Activated CD4-positive, alpha-beta T cell treated with anti-CD3 and anti-CD28 coated beads, Interleukin-2, amount 50 U/mL, for 4 hours (primary cell): ENCODE measurements at places on chromosomes 4 and X.

GRCh38 chr4:157363360-157363759, 142.8 kb downstream of the GRIA2 start:
- DNase-seq: no peak

GRCh38 chr4:163473576-163473975, at the start of gene TKTL2:
TKTL2 (minus strand) TSS chr4:163473754; CDS start chr4:163473734, 20 bp downstream.
- no peak for DNase-seq

- no peak for DNase-seq
Observed at GRCh38 chr4:160580581-160580980, 1477.7 kb downstream of the RAPGEF2 start.

DNA sequence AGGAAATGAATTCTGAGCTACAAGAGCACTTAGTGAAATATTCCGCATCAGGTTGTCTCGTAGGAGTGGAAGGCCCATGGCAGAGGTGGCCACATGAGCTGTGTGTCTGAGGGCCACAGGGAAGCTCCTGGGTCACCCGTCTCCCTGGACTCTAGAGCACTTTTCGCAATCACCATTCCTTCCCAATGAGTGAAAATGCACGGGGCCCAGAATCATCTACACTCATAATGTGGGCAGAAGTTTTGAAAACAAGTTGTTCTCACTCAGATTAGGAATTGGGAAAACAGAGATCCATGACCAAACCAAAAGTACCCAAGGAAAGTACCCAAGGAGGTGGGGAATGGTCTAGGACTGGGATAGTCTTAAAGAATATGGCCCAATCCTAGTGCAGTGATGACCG, 94.4 kb downstream of the SCD5 start:
- DNase-seq: no peak

DNA sequence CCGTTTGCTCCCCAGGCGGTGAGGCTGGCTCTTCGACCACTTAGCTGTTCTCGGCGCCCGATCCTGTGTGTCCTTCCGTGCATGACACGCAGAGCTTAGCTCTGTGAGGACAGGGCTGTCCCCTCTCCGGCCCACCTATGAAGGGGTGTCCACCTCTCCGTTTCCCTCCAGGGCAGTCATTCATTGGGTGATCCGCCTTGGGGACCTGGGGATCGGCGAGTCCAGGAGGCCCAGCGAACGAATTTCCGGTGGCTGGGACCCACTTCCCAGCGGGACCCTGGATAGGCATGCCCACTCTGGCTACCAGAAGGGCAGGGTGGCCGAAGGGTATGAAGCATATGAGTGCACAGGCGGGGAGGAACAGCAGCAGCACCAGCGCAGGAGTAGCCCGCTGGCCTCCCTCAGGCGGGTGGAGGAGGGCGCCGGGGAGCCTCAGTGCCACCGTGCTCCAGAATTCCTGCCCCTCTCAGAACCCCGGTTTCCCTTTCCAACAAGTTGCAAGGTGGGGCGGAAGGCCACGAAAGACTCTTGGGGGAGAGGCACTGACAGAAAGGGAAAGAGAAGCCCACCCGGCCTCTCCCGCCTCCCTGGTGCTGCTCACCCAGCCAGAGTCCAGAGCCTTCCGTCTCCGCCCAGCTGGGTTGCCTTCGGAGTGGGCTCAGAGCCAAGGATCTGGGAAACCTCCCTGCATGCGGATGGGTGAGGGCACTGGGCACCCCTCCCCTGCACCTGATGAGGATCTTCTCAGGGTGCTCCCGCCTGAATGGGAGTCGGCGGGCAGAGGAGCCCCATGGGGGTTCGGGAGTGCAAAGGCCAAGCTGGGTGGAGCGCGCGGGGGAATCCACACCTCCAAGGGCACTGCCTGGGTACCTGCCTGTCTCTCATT, 8.6 kb downstream of the HMX1 start:
- DNase-seq: no peak

DNA sequence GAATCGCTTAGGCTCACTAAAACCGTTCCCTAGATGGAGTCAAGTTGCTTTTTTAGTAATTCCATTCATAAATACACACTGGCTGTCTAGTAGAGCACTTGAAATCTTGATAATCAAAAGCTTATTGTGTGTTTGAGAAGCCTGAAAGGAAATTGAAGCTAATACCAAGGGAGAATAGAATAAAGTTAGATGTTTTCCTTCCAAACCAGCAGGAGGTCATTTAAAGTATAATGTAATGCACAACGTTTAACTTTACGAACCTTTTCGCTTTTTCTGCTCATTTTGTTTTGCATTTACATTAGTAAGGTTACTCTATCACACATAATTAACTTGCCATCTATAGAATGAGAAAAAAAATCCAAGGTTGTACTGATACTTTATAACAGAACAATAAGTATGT, 440.9 kb downstream of the NKX6-1 start:
- no peak for DNase-seq

- DNase-seq: no peak
Observed at GRCh38 chrX:19743386-19743785, 144.0 kb downstream of the SH3KBP1 start.

- DNase-seq: no peak
Observed at GRCh38 chrX:143306991-143307937, 210.0 kb downstream of the SPANXN3 start.

DNA sequence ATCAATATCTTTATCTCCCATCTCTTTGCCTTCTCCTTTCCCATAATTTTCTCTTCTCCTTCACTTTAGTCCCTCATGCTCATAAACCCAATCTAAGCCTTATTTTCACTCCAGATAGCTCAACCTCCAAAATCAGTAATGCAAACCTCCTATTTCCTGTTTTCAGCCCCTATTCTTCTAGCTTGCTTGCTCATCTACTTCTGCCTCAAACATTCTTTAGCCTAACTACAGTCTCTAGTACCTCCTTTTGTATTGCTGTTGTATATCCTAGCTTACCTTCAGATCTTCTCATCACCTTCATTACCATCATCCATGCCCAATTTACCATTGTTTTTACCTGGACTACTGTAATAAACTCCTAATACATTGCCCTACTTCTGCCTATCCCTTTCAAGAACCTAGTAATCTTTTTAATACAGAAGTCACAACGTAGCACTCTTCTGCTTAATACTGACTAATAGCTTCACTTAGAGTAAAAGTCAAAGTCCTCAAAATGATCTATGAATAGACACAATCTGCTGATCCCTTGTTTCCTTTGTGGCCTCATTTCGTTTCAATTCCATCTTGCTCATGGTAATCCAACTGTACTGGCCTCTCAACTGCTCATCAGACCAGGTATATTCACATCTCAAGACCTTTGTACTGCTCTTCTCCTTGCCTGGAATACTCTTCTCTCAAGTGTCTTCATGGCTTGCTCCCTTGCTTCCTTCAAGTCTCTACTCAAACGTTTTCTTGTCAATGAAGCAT, 123.4 kb downstream of the FAM13A start:
- no peak for DNase-seq

DNA sequence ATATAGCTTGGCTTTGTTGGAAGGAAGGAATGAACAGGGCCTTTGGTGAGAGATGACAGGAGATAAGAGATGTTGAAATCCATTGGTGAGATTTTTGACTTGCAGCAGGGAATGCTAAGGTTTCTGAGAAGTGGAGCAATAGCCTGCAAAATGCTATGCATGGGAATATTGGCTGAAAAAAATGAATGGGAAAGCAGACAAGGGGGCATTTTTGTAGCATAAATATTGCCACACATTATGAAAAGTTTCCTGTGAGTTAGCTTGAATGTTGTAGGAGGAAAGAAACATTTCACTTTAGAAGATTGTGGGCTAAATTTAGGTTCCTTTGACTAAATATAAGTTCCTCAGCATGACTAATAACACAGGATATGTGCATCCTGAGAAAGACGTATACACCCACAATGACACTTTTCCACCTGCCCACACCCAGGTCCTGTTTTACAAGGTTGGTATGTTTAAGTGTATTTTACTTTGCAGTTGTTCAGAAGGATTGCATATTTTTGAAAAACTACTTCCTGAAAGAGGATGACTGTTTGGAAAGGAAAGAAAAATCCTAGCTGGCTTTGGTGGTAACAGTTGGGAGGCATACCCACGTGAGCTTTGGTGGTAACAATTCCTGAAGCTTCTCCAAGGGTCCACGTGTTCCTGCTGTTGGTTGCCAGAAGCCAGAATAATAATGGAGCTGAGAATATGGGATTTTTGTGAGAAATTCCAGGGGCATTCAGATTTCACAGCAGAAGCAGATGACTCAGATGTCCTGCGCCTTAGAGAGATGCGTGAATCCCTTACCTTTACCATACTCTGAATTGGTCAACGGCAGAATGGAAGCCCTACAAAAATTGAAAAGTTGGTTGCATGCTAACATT, 28.5 kb downstream of the PHEX start:
- DNase-seq: no peak

GRCh38 chrX:68894142-68894512, 65.3 kb downstream of the EFNB1 start:
- no peak for DNase-seq
